ENCODE measurements at places on chromosomes 2 and 18.

DNA sequence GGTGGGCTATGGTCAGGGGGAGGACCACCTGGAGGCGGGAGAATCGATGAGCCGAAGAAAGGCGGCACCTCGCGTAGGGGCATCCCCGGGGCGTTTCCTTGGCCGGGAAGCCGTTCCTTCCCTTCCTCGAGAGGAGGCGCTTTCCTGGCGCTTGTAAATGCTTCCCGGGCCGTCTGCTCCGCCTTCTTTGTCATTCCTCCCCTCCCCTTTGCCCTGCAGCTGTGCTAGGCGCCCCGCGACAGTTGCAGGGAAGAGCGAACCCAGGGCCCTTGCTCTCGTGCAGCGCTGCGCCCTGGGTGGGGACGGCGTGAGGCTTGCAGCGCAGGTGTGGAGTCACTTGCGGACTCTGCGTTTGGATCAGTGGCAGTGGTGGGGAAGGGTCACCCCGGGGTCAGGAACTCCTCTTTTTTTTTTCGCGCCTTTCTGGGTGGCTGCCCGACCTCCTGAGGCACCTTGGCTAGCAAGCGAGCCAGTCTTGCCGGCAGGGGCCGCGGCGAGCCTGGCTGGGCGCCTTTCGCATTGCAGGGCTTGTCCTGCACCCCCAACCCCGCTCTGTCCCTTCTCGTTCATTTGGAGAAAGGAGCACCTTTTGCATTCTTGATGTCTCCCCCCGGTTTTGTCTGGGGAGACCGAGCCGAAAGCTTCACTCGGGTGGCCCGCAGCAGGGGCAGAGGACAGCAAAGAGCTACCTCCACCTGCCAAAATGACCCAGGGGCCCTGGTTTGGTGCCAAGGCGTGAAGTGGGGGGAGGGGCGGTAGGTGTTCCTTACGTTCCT is 858 bp downstream of the KCNS3 start:
- peak; percentile 97 for DNase-seq

DNA sequence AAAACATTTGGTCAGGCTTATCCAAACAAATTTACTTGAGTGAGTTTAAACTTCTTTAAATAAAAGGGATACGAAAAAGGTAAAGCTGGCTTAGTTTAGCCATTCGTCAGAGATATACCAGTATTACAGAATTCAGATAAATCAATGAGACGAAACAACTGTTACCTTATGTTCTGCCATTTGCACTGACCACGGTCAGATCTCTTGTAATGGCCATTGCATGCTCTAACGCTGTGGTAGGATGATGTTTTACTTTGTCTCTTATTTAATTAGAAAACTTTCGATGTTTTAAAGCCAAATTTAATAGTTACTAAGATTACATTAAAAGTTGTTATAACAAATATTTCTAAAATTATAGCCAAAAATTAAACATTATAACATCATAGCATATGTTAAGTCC is 1.5 kb downstream of the C18orf54 start:
- no peak for DNase-seq

DNA sequence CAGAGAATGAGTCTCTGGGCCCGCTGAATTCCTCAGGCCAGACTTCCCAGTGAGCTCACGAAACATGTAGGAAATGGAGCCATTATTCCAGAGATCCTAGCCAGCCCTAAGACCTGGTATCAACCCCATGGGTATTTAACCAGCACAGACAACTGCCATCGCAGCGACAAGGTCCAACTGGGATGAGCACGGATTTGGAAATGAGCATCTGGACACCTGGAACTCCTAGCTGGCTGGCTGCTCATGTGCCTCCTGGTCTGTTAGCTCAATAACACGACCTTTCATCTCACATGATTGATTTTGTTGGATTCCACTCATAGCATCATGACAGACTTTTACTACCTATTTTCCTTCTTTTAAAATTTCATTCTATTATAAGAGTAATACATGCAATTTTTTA is 51.0 kb downstream of the POU3F3 start:
- DNase-seq, result no peak

GRCh38 chr2:90076311-90076710 is 1384.8 kb downstream of the RPIA start:
- no peak for DNase-seq

DNA sequence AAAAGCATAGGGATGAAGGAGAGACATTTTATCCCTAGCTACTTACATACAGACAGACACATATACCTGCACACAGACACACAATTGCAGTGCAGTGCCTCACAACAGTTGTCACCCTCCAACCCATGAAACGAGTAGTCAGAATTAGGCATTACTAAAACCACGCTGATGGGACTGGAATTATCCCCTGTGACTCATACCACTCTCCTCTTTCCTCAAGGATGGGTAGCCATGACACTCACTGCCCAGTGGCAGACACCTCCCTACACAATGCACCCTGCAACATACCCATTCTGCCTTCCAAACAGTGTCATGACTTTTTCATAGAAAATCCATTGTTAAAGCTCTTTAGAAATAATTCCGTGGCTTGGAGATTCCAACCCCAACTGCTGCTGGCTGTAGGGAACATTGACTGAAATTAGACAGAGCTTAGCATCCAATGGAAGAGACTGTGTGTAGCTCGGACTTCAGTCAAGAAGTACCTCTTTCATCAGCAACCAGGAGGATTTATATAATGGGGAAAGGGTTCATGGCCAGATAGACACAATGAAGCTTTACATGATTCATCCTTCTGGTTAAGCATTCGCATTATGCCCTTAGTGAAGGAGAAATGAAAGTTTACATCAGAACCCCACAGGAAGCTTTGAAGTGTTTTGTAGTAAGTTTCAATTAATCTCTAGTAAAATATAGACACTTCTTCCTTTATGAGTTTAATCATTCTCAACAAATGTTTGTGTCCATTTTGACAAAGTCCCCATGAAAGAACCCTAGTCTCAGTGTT is 155.2 kb downstream of the FBXO15 start:
- no peak for DNase-seq
